Aorta (tissue), 5 donors: ENCODE measurements at places on chromosomes 11 and 22. TPM values are rescaled to one million over a fixed set of nuclear protein-coding genes. Genes with fewer than 3 reads are reported as not detected.

IRAG1 gene
- 189 TPM for total RNA-seq

SCUBE2 gene
- 2.8 TPM for total RNA-seq

SLC25A22 gene
- 12.9 TPM for total RNA-seq

OR9I1 gene
- total RNA-seq = not detected

GAL gene
- total RNA-seq = not detected

LRRC74B gene
- not detected for total RNA-seq

ZP1 gene
- total RNA-seq = not detected

VPREB3 gene
- total RNA-seq = not detected

GRCh38 chr11:111303461-111303860, 5.1 kb downstream of the POU2AF3 start:
- no peak for DNase-seq

GRCh38 chr22:22215659-22216449, 28.7 kb upstream of the VPREB1 start:
- no peak for DNase-seq

- peak; percentile 67 for DNase-seq
Observed at GRCh38 chr11:130070109-130070845, 583 bp downstream of the APLP2 start.

GRCh38 chr11:1005928-1006327, 30.6 kb downstream of the MUC6 start:
- DNase-seq = no peak

DNA sequence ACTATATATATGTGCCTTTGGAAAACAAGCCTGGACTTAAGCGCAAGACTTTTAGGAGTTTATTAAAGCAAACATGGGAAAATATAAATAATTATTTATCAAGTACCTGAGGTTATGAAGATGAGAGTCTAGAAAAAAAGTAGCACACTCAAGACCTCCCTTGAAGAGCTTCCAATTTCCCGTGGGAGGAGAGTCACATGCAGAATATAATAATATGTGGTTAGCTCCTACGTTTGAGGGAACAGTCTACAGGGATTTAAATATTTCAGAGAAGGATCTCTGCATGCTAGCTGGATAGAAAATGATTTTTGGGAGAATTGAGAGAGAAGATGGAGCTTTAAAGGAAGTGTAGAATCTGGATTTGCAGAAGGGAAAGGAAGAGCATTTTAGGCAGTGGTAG, 183.8 kb downstream of the SWAP70 start:
- DNase-seq = no peak

DNA sequence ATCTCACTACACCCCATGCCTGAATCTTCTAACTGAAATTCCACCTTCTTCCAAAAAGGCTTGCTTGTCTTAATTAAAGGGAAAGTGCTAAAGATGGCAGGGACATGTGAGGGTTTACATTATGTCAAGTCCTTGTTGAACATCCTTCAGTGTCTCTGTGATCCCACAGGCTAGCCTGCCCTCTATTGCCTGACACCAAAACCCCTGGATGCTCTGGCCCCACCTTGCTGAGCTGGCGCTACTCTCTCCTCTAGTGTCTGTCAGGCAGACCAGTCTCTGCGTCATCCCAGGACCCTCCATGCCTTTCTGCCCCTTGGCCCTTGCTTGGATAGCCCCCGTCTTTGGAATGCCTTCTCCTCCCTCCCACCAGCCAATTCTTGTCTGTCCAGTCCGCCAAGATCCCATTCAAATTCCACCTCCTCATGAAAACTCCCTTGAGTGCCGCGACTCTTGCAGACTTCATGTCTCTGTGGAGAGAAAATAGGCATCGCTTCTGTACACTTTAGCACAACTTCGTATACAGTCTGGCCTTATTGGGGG, 69.3 kb downstream of the PKNOX2 start:
- DNase-seq = no peak

DNA sequence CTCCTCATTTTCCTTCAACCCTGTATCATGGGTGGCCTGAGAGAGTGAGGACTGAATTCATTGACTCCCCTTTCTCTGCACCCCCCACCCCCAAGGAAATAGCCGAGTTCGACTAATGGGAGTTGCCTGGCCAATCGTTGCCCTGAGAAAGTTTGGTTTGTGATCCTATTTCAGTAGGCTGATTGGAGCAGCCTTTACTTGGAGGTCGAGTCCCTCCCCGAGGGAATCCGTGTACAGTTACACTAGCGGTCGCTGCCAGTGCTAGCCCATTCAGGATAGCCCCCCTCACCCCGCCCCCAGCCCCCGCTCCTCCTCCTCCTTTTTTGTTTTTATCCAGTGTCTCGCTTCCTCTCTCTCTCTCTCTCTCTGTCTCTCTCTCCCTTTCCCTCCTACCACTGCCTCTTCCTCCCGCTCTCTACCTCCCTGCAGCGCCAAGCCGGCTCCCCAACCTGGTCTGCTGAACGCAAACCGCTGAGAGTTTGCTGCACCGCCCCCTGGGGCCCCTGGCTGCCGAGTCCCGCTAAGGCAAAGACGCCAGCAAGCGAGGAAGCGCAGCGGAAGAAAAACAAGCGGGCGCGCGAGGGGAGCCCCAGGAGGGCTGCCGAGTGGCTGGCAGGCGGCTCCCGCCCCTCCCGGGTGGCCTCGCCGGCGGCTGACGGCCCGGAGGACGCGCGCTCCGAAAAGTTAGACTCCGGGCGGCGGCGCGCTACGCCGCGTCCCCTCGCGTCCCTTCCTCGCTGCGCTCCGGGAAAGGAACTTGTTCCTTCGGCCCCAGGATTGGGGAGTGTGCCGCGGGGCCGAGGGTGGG, at the start of gene GRAMD1B:
Gene GRAMD1B, plus strand, starts transcription at position 357 of the 808 bp plus-strand sequence. CDS start 524 bp downstream, outside the sequence.
- DNase-seq = peak; percentile 67

DNA sequence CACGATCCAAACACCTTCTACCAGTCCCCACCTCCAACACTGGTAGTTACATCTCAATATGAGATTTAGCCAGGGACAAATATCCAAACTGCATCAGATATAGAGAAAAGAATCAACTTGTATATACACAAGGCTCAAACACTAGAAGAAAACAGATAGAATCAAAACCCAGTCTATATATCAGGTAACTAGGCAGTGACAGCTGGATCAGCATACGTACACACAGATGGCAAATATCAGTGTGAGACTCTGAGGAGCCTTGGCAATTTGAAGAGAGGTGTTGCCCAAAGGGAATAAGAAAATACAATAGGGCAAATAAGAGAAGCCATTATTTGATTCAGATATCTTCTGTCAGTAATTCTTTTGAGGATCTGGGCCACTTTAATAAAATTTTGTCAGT, 951.3 kb upstream of the CHORDC1 start:
- DNase-seq = no peak

- DNase-seq = no peak
Observed at GRCh38 chr11:103875855-103876510, 160.5 kb upstream of the DDI1 start.

DNA sequence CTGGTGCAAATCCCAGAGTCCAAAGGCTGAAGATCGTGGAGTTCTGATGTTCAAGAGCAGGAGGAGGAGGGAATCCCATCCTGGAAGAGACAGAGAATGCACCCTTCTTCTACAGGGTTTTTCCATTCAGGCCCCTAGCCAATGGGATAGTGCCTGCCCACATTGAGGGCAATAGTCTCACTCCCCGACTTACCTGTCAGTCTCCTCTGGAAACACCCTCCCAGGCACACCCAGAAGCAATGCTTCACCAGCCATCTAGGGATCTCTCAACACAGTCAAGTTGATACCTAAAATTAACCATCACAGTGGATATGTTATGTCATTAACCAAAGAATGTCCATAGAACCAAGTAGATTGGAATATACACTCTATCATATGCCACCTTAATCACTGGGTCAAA, 72.9 kb downstream of the FAM83F start:
- no peak for DNase-seq

GRCh38 chr11:105220121-105220520, 80.6 kb upstream of the CARD18 start:
- DNase-seq = no peak

DNA sequence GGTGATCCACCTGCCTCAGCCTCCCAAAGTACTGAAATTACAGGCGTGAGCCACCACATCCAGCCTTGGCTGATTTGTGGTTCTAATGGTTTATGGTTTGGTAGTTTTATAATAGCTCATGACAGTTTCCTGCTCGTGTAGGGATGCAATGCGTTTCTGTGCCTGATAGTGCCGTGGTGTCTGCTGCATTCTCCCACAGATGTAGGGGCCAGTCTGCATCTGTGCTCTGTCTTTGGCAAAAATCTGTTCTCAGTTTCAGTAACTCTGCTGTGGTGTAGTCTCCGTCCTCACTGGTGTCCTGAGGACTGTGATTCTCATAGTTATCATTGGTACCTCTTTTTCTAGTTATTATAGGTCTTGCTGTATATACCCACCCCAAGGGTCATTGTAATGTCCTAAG, 16.3 kb downstream of the ST14 start:
- DNase-seq = no peak

DNA sequence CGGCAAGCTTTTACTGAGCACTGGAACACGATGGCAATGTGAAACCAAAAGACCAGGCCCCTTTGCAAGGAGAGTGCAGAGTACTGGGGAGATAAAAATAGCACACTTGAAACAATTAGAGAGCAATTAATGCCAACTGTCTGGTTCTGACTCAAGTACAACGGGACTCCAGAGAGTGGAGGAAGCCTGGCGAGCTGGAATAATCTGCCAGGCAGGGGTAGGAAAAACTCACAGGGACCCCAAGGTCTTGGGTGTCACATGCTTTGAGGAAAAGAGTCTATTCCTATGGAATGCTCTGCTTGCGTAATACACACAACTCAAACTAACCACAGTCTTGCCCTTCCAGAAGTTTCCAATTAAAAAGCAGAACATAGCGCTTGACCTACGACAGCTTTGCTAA, 113.0 kb upstream of the CLMP start:
- DNase-seq = no peak

DNA sequence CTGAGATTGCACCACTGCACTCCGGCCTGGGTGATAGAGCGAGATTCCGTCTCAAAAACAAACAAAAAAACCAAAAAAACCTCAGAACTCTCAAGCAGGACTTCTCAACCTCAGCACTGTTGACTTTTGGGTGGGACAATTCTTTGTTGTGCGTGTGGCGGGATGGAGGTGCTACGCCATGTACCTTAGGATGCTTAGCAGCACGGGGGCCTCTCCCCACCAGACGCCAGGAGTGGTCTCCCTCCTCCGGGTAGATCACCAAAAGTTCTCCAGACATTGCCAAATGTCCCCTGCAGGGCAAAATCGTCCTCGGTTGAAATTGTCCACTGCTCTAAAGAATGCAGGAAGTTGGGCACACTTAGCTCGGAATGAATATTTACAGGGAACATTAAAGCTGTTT, 26.9 kb upstream of the ATXN10 start:
- DNase-seq = no peak

- DNase-seq = no peak
Observed at GRCh38 chr11:124577716-124578427, 8.1 kb downstream of the OR8A1 start.

DNA sequence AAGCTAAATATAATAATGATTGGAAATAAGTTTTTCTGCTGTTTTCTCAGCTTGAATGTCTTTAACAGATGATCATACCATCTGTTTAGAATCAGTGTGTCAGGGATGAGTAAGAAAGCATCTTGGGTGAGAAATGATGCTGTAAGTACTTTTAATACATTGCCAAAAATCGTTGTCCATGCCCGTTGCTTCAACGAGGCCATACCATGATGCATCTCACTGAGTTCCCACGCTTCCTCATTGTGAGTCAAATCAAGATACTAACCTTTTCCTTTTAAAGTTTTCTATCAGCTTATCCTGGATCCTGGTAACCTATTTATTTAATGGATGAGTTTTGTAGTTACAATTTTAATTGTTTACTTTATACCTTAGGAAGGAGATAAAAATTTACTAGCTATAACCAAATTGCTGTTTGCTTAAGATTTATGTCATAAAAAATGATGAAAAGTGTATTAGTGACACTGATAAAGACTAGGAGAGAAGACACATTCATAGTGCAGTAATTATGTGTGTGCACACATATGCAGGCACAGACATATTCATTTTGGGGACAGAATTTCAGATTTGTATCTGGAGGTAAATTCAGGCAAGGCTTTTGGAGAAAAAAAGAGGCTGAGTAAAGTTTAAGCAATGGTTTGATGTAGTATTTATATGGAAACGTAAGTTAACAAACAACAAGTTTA, 154.8 kb downstream of the UVRAG start:
- DNase-seq = no peak

GRCh38 chr11:104155375-104155774, 8.6 kb downstream of the PDGFD start:
- DNase-seq = no peak

DNA sequence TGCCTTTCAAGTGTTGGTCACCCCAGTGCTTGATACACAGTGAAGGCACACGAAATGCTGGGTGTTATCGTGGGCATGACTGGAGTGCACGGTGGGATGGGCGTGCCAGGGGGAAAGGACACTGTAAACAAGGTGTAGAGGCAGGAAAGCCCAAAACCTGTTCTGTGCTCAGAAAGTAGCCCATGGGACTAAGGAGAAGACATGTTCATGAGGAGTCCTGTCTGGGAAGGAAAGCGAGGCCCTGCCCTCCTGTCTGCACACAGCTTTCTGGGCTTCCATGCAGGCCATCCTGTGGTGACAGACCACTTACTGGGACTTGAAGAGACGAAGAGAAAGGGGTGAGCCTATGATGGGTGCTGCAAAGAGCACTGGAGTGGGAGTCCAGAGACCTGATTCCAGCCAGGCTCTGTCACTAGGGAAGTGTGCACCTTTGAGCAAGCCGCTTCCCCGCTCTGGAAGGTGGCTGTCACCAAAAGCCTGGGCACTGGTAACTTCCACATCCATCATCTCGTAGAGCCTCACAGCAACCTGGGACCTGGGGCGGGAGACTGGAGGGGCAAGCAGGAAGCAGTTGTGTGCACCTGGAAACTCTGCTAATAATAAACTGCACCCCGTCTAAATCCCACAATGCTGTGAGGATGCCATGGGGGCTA, 846 bp upstream of the POU2F3 start:
- peak; percentile 33 for DNase-seq

DNA sequence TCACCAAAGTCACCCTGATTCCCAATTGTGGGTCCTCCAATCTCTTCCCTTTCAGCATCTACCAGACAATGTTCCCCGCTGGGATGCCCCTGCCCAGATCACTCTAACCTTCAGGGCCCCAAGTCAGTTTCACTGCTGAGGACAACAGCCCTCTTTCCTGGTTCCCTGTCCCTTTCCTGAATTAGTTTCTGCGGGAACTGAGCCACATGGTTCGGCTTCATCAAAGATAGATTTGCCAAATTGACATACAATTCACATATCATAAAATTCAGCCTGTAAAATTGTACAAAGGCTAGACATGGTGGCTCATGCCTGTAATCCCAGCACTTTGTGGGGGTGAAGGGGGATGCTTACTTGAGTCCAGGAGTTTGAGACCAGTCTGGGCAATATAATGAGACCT, 10.1 kb downstream of the PRDX5 start:
- no peak for DNase-seq

GRCh38 chr22:17797721-17798559, 23.7 kb upstream of the BID start:
- no peak for DNase-seq

DNA sequence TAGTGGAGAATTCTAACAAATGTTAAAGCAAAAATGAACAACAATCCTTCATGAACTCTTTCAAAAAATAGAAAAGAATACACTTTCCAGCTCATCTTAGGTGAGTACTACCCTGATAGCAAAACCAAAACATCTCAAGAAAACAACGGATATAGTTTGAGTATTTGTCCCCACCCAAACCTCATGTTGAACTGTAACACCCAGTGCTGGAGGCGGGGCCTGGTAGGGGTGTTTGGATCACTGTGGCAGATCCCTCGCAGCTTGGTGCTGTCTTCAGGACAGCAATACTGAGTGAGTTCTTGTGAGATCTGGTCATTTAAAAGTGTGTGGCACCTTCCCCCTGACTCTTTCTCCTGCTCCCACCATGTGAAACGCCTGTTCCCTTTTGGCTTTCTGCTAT, 27.0 kb downstream of the NCAPD3 start:
- no peak for DNase-seq

GRCh38 chr11:105937331-105937730, 84.7 kb downstream of the MSANTD4 start:
- no peak for DNase-seq
